HS-27A (cell line): ENCODE measurements at places on chromosomes 1 and 21.

DNA sequence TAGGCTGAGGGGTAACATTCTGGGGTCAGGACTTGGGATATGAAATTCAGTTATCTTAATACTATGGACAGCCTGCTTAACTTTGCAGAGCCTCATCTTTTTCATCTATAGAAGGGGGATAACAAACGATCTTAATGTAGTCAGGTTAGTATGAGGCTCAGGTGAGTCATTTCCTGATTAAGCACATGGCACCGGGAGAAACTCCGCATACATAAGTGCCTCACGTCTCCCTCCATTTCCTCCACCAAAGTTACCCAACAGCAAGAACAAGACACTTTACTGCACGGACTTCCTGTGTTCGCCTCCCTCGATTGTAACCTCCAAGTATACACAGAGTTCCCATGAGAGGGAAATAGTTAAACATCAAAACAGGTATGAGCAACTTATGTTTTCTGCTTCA, 112.7 kb upstream of the COA6 start:
- DNase-seq = no peak

DNA sequence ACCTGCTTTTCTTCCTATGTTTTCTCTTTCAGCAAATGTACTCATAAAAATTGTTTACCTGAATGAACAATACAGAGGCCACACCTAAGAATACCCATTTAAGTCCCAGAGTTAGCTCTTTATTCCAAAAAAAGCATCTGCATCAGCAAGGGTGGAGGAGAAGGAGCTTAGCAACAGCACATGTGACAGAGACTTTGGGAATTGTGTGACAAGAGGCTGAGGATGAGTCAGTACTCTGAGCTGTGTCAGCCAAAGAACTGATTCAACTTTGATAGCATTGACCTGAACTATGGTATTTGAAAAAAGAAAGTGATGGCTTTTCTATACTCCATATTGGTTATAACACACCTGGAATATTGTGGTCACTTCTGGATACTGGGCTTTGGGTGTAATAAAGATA, 162.7 kb downstream of the ZNF648 start:
- DNase-seq = no peak

GRCh38 chr1:32540605-32541004, 1.4 kb downstream of the ZBTB8A start:
- DNase-seq = no peak

DNA sequence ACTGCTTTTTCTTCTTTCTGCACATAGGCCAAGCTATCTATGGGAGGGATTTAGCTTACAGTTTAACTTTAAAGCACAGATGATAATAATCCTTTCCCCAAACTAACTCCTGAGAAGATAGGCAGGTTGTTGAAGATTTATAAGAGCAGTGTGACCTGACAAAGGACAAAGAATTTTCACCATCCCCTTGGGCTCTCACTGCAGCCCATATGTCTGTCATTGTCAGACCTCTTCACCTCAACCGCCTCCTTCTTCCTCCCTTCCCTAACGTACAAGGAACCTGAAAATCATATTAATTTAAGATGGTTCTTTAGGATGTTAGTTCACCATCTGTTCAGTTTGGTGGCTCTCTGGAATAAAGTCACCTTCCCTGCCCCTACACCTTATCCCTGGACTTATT, 5.0 kb downstream of the RNU1-2 start:
- no peak for DNase-seq

- no peak for DNase-seq
Observed at GRCh38 chr1:233261695-233262094, 33.8 kb downstream of the PCNX2 start.

- DNase-seq = peak; percentile 91
Observed at GRCh38 chr1:56424744-56425493, 154.4 kb downstream of the PLPP3 start.

GRCh38 chr1:3433596-3434320, 20.7 kb upstream of the ARHGEF16 start:
- DNase-seq = no peak

DNA sequence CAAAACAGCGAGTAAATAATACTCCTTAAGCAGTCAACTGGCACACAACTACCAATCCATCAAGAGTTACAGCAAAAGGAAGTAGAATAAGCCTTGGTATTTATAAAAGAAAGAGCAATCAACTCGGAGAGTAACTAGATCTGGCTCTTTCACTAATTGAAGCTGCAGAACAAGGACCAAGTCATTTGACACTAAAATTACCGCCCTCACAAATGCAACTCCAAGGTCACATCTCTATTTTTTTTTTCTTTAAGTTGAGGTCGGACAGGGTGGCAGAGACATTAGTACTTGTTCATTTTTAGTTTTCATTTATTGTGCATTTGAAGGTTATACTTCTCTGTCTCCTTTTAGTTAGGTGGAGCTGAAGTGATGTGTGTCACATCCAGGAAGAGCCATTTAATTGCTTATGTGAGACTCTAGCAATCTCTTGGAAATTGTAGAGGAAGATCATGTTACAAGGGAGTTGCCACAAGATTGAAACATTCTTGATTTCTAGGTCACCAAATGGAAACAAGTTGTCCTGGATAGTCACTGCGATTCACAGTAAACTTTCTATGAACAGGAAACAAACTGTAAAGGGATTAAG, 138.1 kb upstream of the ADAMTS5 start:
- peak; percentile 55 for DNase-seq

DNA sequence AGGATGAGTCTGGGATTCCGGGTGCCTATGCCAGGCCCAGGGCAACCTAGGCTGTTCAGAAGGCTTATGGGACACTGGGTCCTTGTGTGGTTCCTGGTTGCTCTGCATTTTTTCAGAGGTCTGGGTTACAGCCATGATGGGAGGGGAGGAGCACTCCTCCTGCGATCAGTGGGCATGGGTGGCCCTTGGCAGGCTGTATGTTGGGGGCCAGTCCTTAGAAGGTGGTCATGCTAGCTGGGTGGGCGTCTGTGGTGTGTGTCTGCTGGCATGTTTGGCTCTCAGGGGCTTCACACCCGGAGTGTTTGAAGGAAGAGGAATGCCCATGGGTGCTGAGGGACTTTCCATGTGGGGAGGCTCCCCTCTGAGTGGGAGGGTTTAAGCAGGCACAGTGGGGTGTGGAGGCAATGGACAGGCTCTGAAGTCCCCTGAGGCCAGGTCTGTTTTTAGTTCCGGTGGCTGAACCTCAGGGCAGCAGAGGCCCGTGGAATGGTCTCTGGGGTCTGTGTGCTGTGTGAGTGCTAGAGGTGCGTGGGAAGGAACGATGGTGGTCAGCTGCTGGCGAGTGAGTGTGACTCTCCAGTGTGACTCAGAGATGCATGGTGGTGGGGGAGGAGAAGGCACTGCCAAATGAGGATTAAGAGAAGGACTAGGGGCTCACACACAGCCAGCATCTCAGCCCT, 25.3 kb downstream of the CACNA1E start:
- no peak for DNase-seq

GRCh38 chr1:174841747-174842146, 158.0 kb upstream of the CACYBP start:
- DNase-seq = no peak

- DNase-seq = no peak
Observed at GRCh38 chr21:44365251-44365966, 12.0 kb downstream of the TRPM2 start.

DNA sequence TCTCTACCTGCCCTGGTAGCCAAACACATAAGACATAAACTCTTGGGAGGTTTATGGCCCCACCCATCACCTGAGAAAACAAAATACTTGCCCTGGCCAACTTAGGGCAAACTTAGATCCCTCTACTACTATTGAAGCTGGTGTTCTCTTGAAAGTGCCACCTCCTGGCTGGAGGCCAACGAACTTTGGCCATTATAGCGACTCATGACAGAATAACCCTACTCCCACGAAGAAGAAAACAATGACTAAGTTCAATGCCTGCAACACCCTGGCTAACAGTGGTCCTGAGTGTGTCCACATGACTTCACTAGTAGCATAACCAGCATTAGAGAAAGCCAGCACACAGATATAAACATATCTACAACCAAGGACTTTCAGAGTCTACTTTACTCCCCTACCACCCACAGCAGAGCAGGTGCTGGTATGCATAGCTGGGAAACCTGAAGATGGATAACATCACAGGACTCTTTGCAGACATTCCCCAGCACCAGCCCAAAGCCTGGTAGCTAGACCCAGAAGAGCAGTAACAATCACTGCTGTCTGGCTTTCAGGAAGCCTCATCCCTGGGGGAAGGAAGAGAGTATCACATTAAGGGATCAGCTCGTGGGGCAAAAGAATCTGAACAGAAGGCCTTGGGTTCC, 81.0 kb downstream of the SLC30A10 start:
- DNase-seq = no peak

DNA sequence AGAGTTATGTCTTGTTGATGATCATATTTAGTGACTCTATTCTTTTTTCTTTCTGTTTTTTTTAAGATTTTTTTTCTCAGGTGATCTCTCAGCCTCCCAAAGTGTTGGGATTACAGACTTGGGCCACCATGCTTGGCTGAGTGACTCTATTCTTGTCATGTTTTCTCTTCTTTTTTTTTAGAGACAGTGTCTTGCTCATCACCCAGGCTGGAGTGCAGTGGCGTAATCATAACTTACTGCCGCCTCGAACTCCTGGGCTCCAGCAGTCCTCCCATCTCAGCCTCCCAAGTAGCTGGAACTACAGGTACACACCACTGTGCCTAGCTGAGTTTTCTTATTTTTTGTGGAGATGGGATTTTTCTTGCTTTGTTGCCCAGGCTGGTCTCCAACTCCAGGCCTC, 36.9 kb downstream of the ZMYM4 start:
- no peak for DNase-seq

- DNase-seq = peak; percentile 12
Observed at GRCh38 chr1:150066838-150067183, 765 bp upstream of the VPS45 start.

DNA sequence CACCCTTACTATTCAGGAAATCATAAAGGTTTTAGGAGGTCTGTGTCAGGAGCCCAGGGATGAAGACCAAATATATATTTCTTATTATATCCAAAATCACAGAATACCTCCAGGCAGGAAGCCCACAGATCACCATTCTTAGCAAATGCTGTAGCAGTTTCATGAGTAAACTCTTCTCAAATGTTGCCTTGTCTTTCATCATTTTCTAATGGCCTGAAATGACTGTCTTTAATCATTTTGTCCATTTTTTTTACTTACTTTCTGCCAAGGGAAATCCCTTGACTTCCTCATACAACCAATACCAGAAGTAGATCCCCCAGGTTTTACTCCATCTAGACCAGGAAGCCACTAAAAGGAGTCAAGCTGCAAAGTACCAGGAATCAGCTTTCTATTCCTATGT, 32.4 kb downstream of the PSMG1 start:
- DNase-seq = no peak

DNA sequence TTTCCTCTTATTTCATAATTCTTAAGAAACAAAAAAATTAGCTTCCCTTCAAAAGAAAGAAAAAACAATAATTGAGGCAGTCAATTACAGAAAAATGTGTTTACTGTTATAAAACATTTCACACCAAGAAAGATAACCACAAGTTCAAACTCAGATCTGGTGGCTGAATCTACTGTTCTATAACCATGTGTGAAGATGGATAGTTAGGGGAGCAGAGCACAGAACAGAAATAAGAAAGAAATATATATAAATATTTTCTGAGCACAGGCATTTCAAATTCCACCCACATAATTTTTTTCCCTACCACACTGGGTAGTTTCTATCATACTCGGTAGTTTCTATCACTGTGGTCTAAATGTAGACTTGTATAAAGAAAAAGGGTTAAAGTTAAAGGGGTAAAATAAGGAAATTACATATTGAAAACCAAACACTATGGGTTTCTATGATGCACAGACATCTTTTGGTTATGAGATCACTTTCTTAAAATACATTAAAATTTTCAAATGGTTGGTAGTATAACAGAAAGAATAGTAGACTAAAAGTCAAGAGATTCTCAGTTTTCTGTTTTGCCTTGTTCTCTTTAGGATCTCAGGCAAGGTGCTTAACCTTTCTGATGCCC, 10.8 kb downstream of the LYST start:
- DNase-seq = no peak

- DNase-seq = no peak
Observed at GRCh38 chr1:203075236-203076030, 10.4 kb downstream of the MYOG start.

- no peak for DNase-seq
Observed at GRCh38 chr1:157161901-157162300, 23.7 kb upstream of the ETV3 start.

DNA sequence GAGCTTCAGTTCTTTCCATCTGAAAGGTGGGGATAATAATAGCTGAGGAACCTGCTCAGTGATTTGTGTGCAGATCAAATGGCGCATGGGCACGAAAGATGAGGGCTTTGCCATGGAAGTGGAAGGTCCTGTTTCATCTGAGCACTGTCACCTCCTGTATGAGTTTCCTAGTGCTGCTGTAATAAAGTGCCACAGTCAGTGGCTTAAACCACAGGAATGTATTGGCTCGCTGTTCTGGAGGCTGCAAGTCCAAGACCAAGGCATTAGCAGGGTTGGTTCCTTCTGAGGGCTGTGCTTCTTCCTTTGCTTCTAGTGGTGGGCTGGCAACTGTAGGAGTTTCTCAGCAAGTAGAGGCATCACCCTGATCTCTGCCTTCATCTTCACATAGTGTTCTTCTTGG, 51.1 kb upstream of the RBM15 start:
- no peak for DNase-seq

DNA sequence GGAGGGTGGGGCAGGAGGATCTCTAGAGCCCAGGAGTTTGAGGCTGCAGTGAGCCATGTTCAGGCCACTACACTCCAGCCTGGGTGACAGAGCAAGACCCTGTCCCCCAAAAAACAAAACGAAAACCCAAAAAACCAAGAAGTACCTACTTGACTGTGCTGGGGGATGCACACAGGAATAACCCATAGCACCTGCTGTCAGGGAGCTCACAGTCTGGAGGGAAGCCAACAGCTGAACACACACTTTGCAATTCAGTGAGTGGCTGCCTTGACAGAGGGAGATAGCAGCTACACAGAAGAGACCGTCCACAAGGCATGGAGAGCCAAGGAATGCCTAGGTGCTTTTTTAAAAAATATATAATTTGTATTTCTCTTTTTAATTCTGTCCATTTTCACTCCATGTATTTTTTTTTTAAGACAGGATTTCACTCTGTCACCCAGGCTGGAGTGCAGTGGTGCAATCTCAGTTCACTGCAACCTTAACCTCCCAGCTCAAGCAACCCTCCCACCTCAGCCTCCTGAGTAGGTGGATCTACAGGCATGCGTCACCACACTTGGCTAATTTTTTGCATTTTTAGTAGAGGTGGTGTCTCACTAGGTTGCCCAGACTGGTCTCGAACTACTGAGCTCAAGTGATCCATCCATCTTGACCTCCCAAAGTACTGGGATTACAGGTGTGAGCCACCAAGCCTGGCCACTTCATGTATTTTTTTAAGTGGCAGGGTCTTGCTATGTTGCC, 68.7 kb downstream of the NID1 start:
- DNase-seq = no peak

DNA sequence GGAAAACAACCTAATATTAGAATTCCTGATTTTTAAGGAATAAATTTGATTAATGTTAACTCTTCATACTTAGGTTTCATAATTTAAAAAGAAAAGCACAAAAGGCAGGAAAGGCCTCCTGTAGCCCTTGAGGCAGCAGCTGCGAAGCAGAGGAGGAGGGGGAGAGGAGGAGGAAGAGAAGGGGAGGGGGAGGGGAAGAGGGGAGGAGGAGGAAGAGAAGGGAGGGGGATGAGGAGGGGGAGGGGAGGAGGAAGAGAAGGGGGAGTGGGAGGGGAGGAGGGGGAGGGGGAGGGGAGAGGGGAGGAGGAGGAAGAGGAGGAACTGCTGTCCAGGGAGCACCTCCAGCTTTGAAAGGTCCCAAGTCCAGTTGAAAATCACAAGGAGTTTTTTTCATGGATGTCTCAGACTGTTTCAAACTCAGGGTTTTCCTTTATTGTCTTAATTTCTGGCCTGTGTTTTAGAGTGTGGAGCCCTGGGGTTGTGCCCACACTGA, 35.1 kb upstream of the DIP2A start:
- no peak for DNase-seq
